Fibroblast of upper back skin (primary cell): ENCODE measurements at places on chromosomes 6 and 20.

DNA sequence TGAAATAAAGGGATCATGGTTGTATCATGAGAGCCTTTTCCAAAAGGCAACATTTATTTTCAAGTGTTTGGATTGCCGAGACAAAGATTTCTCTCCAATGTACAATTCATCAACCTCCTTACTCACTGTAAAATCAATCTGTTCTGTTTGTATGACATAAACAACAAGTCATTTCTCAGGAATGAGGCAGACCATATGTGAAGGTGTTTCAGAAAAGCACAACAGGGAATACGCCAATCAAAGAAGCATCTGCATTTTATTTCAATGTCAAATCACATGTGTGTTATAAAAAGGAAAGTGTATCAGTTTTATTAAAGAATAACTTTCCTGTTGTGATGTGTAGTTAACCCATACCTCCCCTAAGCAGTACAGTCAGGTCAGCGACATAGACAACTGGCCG is 653.7 kb downstream of the TFAP2A start:
- no peak for DNase-seq

GRCh38 chr20:18436847-18437246 is 30.0 kb downstream of the DZANK1 start:
- no peak for DNase-seq

DNA sequence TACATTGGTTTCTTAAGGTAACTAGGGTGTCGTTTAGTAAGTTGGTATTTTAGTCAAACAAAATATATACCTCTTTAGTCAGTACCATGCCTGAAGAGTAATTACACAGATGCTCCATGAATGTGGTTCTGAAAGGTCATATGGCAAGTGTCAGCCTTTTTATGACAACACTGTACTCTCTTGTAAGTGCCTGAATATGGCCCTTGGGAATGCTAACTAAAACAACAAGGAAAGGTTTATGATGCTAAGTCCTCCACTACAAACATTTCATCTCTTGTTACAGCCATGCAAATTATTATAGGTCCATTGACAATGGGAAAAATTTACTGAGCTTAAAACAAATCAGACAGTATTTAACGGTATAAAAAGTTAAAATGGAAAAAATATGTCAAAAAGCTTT is 39.0 kb upstream of the SUPT3H start:
- DNase-seq: no peak

- DNase-seq: no peak
These were observed 36.0 kb upstream of the AKIRIN2 start for GRCh38 chr6:87738000-87738399.
